Stomach (tissue), 19 donors: ENCODE measurements at places on chromosomes 11 and 22. TPM values are rescaled to one million over a fixed set of nuclear protein-coding genes. Genes with fewer than 3 reads are reported as not detected.

DNA sequence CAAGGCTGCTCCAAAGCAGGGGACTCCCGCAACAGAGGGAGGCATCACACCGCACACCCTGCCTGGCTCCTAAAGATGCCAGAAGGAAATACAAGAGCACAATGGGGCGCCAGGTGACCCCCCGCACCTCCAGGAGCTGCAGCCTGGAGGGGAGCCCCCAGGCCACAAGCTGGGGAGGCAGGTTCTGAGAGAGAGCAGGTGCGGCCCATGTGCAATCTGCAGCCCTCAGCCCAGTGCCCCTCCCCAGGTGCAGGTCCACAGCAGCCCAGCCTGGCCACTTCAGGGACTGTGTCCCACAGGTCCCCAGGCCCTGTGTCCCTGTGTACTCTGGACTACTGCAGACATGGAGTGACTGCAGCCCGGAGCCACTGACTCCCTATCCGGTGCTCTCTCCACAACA, 13.1 kb downstream of the WNT7B start:
- no peak overlapping the region for H3K27ac ChIP-seq
- no peak for DNase-seq
- H3K27me3 ChIP-seq: peaks cover 92% of the 10 kb centered on the region
- no peak overlapping the region for H3K4me3 ChIP-seq

GRCh38 chr11:108220721-108221336, 1.6 kb downstream of the NPAT start:
- DNase-seq: no peak
- H3K27me3 ChIP-seq: no peaks in the 10 kb centered on the region
- H3K27ac ChIP-seq: no peak overlapping the region
- H3K4me3 ChIP-seq: peak overlapping the region; percentile 81
- peaks cover 28% of the 10 kb centered on the region for H3K4me1 ChIP-seq

SYTL2 gene
- polyA plus RNA-seq: 11.4 TPM

MAML2 gene
- polyA plus RNA-seq: 1.3 TPM

GRCh38 chr11:10076458-10077141, 217.4 kb downstream of the SBF2 start:
- H3K4me3 ChIP-seq: no peak overlapping the region
- peak; percentile 47 for DNase-seq
- H3K27ac ChIP-seq: no peak overlapping the region

DNA sequence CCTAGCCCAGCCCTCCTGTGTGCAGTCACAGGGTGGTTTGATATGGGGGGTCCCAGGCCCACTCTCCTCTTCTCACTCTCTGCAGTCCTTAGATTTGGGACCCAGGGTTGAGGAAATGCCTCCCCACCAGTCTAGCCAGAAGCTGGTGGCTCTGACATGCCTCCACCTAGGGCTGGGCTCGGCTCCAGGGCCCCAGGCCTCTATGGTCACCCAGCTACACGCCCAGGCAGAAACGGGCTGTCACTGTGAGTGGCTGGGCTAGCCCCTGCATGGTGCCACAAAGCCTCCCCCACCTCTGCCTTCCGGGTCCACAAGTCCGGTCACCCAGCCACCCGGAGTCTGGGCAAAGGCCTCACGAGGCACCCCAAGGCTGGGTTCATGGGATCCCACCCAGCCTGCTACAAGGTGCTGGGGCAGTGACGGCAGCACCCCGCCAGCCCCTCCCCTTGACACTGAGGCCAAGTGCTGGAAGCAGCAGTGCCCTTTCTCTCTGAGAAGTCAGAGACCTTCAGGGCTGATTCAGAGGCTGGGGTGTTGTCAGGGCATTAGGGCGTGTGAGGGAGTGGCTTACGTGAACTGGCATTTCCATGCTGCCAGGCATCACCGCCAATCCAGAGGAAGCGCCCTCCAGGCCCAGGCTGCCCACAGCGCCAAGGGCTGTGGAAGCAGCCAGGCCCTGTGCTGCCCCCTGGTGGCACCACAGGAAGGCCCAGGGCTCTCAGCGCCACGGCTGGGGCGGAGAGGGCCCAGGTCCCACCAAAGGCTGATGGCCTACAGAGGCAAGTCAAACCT, 638 bp upstream of the PITPNM1 start:
- peak overlapping the region; percentile 68 for H3K4me3 ChIP-seq
- H3K4me1 ChIP-seq: peaks cover 54% of the 10 kb centered on the region
- peak; percentile 94 for DNase-seq
- peaks cover 15% of the 10 kb centered on the region for H3K36me3 ChIP-seq
- peaks cover 22% of the 10 kb centered on the region for H3K27me3 ChIP-seq
- H3K27ac ChIP-seq: peak overlapping the region; percentile 98

DNA sequence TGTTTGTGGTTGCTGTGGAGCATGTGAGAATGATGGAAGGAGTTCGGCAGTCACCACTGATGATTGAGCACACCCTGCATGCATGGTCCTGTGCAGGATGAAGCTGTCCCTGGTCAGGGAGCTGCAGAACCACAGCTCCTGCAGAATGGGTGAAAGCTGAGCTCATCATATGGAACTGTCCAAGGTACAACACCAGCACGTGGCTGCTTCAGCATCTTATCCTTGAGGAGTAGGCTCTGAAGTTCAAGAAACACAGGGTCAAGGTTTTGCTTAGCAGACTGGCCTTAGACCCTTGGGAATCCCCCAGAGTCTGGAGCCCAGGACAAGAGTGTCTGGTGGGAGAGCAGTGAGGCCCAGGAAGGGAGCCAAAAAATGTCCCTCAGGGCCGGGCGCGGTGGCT, 182.4 kb upstream of the LARGE1 start:
- peaks cover 8% of the 10 kb centered on the region for H3K4me1 ChIP-seq
- no peak overlapping the region for H3K27ac ChIP-seq
- H3K4me3 ChIP-seq: no peak overlapping the region
- no peak for DNase-seq
- no peaks in the 10 kb centered on the region for H3K27me3 ChIP-seq

TBX10 gene
- not detected for polyA plus RNA-seq

DNA sequence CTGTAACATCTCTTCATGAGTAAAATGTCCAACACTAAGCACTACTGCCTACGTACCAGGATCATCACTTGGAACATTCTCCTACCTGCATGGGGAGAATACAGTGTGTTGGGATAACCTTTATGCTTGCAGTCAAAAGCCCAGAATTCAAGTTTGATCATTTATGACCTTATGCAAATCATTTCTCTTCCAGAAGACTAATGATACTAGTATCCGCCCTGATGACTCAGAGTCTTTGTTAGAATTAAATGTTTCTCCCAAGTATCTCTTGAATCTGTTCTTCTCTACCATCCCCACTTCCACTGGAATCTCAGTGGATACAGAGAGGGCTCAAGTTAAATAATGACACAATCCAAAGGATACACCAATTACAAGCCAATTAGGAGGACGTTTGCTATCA, 12.4 kb downstream of the MAJIN start:
- H3K36me3 ChIP-seq: no peaks in the 10 kb centered on the region
- no peaks in the 10 kb centered on the region for H3K4me1 ChIP-seq
- DNase-seq: no peak
- no peak overlapping the region for H3K27ac ChIP-seq
- no peaks in the 10 kb centered on the region for H3K27me3 ChIP-seq

SCN3B gene
- polyA plus RNA-seq: 0.38 TPM

GRCh38 chr22:37195921-37196320, 7.9 kb upstream of the C1QTNF6 start:
- DNase-seq: no peak
- H3K4me3 ChIP-seq: no peak overlapping the region
- H3K27ac ChIP-seq: peak overlapping the region; percentile 95
- H3K4me1 ChIP-seq: peaks cover 41% of the 10 kb centered on the region

DNA sequence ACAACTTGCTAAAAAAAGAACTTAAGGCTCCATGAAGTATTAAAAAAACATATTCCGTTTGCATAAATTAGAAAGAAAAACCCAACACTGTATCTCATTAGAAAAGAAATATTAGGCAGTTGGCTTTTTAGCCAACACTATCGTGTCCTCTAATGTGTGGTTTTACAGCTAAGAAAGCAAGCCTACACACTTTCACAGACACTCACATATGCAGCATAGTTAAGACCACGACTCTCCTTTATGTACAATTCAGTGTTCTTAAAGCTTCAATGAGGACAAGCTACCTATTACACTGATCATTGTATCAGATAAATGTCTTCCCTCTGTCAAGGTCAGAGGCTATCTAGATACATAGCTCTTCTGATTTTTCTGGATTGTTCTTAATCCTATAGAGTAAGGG, 80.1 kb downstream of the PICALM start:
- H3K27ac ChIP-seq: no peak overlapping the region
- DNase-seq: no peak
- peaks cover 62% of the 10 kb centered on the region for H3K36me3 ChIP-seq
- H3K4me1 ChIP-seq: no peaks in the 10 kb centered on the region
- H3K27me3 ChIP-seq: no peaks in the 10 kb centered on the region
- no peak overlapping the region for H3K4me3 ChIP-seq

TM7SF2 gene
- 51.9 TPM for polyA plus RNA-seq

DNA sequence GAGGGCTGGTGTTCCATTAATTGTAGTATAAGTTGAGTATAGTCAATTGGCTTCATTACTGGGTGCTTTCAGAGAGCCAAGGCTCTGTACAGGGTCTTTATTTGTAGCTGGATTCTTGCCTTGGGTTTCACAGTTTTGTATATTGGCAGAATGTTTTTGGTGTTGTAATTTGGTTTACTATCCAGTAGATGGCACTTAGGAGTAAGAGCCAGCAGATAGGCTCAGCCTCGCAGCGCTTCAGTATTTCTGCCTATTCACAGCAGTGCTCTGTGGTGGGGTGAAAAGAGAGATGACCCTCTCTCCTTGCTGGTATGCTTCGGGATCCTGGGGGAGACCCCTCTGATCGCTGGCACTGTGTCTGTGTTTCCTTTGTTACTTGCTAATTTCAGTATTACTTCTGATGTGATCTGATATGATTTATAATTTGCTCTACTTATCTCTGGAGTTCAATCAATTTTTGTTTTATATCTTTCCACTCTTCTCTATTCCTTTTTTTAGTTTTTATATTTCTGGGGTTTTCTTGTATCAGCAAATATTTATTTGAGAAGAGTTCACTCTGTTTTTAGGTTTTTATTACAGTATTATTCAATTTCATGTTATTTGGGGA, 52.2 kb downstream of the ANO5 start:
- H3K4me1 ChIP-seq: no peaks in the 10 kb centered on the region
- H3K27me3 ChIP-seq: no peaks in the 10 kb centered on the region
- H3K27ac ChIP-seq: no peak overlapping the region
- DNase-seq: peak; percentile 47
- H3K4me3 ChIP-seq: no peak overlapping the region
- no peaks in the 10 kb centered on the region for H3K36me3 ChIP-seq

GRCh38 chr11:113814181-113814580, 34.6 kb downstream of the CLDN25 start:
- H3K36me3 ChIP-seq: peaks cover 79% of the 10 kb centered on the region
- H3K27me3 ChIP-seq: no peaks in the 10 kb centered on the region
- DNase-seq: no peak
- H3K4me1 ChIP-seq: no peaks in the 10 kb centered on the region
- H3K4me3 ChIP-seq: no peak overlapping the region

NFAM1 gene
- 0.15 TPM for polyA plus RNA-seq

DRD2 gene
- polyA plus RNA-seq: 0.03 TPM

DNA sequence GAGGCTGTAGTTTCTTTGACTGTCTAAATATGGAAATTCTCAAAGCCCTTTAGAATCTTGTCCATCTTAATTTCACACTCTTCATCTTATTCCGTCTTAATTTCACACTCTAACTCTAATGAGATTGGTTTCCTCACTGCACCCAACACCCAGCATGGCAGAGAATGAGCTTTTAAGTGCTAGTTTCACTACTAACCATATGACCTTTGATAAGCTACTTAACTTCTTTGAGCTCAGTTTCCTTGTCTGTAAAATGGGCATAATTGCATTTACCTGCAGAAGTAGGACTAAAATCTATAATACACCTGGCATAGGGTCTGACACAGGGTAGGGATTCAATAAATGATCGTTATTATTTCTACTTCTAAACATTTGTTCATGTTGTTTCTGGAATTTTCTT, 30.4 kb downstream of the TBCEL start:
- no peak for DNase-seq
- peaks cover 9% of the 10 kb centered on the region for H3K4me1 ChIP-seq
- no peak overlapping the region for H3K4me3 ChIP-seq
- H3K27ac ChIP-seq: no peak overlapping the region
- H3K36me3 ChIP-seq: peaks cover 49% of the 10 kb centered on the region

- H3K27ac ChIP-seq: no peak overlapping the region
- no peak overlapping the region for H3K4me3 ChIP-seq
- no peaks in the 10 kb centered on the region for H3K27me3 ChIP-seq
- H3K36me3 ChIP-seq: no peaks in the 10 kb centered on the region
- peaks cover under 1% of the 10 kb centered on the region for H3K4me1 ChIP-seq
Observed at GRCh38 chr11:7559398-7560283, 45.8 kb downstream of the PPFIBP2 start.

SLC22A6 gene
- polyA plus RNA-seq: not detected

E2F8 gene
- 0.92 TPM for polyA plus RNA-seq

C11orf16 gene
- not detected for polyA plus RNA-seq

ROBO4 gene
- 2.7 TPM for polyA plus RNA-seq

JAML gene
- polyA plus RNA-seq: 3.7 TPM

SH3BP1 gene
- 12.8 TPM for polyA plus RNA-seq

DNA sequence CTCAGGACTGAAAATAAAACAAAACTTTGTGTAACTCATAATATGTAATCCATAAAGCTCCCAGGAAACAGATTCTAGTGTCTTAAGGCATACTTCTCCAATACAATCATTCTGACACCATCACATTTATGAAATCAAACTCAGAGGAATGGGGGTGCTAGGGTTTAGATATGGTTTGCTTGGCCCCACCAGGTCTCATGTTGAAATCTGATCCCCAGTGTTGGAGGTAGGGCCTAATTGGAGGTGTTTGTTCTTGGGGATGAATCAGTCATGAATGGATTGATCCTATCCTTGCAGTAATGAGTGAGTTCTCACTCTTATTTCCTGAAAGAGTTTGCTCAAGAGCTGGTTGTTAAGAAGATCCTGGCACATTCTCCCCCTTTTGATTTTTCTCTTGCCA, 380.9 kb downstream of the ETS1 start:
- H3K36me3 ChIP-seq: no peaks in the 10 kb centered on the region
- no peak overlapping the region for H3K27ac ChIP-seq
- H3K27me3 ChIP-seq: no peaks in the 10 kb centered on the region
- H3K4me3 ChIP-seq: no peak overlapping the region
- no peak for DNase-seq

CHRNA10 gene
- not detected for polyA plus RNA-seq

GRCh38 chr11:1425439-1425838, 35.7 kb downstream of the BRSK2 start:
- H3K4me1 ChIP-seq: no peaks in the 10 kb centered on the region
- H3K4me3 ChIP-seq: no peak overlapping the region
- no peaks in the 10 kb centered on the region for H3K36me3 ChIP-seq
- no peak overlapping the region for H3K27ac ChIP-seq
- H3K27me3 ChIP-seq: peaks cover 41% of the 10 kb centered on the region
- no peak for DNase-seq
